Central memory CD4-positive, alpha-beta T cell (primary cell): ENCODE measurements at places on chromosomes 2 and 18.

- no peak for DNase-seq
These were observed 2.9 kb upstream of the SNRNP200 start for GRCh38 chr2:96308248-96308647.

DNA sequence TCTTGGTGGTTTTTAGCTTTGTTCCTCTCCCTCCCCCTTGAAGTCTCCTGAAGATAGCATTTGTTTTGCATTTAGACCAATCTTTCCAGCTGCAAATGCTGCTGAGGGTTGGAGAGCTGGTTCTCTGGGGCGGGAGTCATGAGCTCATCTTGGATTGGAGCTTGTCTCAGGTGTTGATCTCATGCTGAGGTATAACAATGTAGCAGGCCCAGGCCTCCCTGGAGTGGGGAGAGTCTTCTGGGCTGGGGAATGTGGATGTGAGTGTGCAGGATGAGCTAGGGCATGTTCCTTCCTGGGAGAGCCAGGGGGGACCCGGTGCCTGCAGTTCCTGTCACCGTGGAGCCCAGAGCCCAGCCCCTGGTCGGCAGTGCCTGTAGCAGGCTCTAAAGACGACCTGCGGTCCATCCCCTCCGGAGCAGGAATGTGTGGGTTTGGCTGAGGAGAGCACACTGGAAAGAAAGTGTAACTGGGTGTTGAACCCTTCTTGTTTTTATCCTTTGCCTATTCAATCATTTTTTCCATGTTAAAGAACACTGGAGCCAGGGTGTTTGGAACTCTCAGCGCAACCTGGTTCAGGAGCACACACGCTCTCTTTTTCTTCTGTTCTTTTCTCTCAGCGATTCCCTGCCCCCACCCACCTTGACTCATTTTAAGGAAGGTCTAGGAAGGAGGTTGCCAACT, 2.7 kb downstream of the ZNF532 start:
- DNase-seq, result no peak

- peak; percentile 80 for DNase-seq
These were observed 16.3 kb downstream of the FOSL2 start for GRCh38 chr2:28408764-28409599.

DNA sequence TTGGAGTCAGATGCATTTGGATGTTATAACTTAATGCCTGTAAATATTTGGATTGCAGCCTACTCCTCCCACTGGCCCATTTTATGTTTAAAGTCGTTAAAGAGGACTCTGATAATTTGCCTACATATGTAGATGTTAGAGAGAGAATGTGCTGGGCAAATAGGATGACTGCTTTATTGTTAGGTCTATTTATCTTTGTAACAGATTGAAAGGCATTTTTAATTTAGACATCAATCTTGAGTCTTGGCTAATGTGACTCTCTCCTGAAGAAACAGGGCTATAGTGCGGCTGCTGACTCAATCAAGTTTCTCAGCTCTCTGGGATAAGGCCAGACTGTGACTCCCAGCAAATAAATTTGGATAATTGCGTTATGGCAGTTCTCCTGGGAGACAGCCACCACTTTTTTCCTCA, 1101.4 kb downstream of the CBLN2 start:
- DNase-seq, result no peak

- DNase-seq, result no peak
These were observed 703.1 kb upstream of the VRK2 start for GRCh38 chr2:57343391-57344006.

- no peak for DNase-seq
These were observed 115.9 kb upstream of the TWIST2 start for GRCh38 chr2:238731961-238732360.

DNA sequence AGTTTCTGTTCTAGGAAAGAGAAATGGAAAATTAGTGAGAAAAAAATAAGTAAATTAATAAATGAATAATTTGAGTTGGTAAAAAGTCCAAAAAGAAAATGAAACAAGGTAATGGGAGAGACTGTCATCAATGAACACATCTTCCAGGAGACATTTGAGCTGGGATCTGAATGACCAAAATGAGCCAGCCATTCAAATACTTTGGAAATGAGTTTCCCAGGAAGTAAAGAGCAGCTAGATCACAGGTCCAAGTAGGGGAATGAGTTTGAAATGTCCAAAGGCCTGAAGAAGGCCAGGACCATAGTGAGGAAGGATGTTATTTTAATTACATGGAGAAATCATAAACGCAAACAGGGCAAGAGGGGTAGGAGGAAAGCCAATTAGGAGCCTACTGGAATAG, 6.6 kb upstream of the DNAH7 start:
- DNase-seq, result no peak

GRCh38 chr2:45705233-45705632, 53.8 kb downstream of the PRKCE start:
- DNase-seq, result no peak

DNA sequence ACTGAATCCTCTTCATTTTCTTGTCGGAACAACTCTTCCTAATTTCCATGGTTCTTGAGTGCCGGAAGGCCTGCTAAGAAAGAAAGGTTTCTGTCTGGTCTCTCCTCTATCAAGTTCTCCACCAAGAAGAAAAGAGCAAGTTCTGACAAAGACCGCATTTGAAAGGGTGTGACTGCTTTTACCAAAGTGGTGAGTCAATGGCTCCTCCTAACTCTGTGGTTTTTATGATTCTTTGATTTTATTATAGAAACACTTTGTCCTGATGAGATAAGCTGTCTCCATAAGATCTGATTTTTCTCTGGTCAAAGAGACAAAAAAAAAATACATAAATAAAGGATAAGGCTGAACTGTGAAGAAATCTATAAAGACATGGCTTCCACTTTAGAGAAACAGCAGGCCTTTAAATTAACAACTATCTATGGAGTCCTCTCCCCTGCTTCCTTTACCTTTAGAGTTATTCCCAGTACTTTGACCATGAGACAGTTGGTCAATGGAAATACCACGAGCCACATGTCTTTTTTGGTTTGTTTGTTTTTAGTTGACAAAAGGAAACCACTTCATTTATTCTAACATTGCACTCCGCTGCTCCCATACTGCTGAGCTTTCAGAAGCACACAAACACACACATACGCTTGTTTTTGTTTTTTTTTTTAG, 67.7 kb downstream of the REL start:
- DNase-seq, result no peak

- DNase-seq, result peak; percentile 34
These were observed at the start of gene GALNT3 for GRCh38 chr2:165793779-165794535. GALNT3 (minus strand) TSS chr2:165794247; CDS start chr2:165770700, 23,547 bp downstream.

- no peak for DNase-seq
These were observed 140.7 kb downstream of the NCK2 start for GRCh38 chr2:105885456-105885855.

- no peak for DNase-seq
These were observed 1.1 kb downstream of the BIN1 start for GRCh38 chr2:127105656-127106456.
